ENCODE measurements at places on chromosomes 16 and 17.

DNA sequence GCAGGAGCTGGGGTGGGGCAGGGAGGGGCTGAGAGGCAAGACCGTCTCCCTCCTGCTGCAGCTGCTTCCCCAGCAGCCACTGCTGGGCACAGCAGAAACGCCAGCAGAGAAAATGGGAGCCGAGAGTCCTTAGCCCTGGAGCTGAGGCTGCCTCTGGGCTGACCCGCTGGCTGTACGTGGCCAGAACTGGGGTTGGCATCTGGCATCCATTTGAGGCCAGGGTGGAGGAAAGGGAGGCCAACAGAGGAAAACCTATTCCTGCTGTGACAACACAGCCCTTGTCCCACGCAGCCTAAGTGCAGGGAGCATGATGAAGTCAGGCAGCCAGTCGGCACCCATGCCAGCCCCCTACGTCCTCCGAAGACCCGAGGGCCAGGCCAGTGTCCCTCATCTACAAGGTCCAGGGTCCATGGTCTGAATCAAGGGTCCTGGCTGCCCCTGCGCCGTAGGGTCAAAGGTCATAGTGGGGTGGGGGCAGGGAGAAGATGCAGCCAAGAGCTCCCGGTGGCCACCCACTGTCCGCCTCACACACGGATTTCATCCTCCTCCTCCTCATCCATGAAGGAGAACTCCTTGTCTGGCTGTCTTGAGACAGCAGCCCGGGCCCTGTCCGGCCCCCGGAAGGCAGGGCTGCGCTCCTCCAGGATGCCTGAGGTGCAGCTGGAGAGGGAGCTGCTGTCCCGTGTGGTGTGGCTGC lies 23.4 kb upstream of the CPSF4L start:
- DNase-seq: no peak

GRCh38 chr16:81997738-81998137 lies 13.5 kb downstream of the SDR42E1 start:
- no peak for DNase-seq

DNA sequence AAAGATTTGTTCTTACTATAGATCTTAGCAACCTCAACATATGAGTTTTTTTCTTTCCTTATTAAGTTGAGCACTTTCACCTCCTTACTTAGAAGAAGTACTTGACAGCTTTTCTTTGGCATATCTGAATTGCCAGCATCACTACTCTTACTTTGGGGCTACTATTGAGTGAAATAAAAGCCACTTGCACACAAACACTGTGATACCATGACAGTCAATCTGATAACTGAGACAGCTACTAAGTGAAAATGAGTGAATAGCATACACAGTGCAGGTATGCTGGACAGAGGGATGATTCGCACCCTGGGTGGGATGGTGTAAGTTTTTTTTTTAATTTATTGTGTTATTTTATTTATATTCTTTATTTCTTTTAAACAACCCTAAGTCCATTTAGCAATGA lies 13.5 kb upstream of the TENT4B start:
- no peak for DNase-seq

- DNase-seq: no peak
Measured at GRCh38 chr16:2428051-2428783, 1.0 kb upstream of the CCNF start.

DNA sequence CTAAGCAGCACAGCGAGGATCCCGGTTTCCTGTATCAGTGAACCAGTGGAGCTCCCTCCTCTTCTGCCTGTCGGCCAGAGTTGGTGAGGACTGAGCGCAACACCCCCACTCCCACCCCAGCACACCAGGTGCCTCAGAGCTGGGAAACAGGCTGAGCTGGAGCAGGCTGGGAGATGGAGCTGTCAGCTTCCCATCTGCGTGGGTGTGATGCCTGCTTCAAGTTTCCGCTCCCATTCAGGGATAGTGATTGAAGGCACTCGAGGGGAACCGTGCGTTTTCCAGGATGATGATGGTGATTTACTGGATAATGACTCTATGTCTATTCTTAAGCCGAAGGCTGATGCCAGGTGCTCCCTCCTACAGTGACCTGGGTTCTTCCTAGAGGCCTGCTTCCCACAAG lies 144.5 kb downstream of the TMEM132E start:
- no peak for DNase-seq

- DNase-seq: no peak
Measured at GRCh38 chr17:9090641-9091096, 69.4 kb downstream of the NTN1 start.

- DNase-seq: no peak
Measured at GRCh38 chr17:77410470-77410869, 269.7 kb downstream of the SEC14L1 start.

DNA sequence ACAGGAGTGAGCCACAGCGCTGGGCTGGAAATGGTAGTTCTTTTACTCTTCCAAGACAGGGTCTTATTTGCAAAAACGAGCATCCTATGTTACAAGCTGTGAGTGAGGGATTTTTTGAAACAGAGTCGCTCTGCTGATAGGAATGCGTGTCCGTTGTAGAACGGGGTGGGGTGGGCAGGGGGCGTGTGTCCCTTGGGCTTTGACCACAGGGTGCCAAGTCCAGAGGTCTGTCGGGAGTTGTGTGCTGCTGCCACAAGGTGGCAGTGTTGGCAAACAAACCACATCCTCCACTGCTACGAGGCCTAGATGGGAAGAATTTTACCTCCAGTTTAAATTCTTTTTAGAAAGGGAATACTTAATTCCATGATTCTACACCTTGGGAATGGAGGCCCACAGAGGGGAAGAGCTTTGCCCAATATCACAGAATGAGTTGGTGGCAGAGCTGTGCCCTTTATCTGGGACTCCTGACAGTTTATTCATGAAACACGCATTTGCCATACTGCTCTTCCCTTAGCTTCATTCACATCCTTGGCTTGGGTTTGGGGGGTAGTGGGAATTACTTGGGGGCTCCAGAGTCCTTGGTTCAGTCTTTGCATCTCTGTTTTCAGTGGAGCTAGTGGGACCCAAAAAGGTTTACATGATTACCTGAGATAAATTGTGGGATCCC lies 30.6 kb upstream of the ETV4 start:
- peak; percentile 82 for DNase-seq

DNA sequence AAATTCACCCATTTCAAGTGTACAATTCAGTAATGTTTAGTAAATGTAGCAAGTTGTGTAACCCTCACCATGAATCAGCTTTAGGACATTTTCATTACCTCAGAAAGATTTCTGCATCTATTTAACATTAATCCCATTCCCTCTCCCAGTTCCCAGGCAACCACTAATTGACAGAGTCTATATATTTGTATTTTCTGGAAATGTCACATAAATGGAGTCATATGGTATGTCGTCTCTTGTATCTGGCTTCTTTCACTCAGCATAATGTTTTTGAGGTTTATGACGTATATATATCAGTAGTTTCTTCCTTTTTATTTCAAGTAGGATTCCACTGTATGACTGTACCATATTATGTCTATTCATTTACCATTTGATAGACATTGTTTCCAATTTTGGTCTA lies 199.8 kb downstream of the CYB561 start:
- DNase-seq: peak; percentile 22

DNA sequence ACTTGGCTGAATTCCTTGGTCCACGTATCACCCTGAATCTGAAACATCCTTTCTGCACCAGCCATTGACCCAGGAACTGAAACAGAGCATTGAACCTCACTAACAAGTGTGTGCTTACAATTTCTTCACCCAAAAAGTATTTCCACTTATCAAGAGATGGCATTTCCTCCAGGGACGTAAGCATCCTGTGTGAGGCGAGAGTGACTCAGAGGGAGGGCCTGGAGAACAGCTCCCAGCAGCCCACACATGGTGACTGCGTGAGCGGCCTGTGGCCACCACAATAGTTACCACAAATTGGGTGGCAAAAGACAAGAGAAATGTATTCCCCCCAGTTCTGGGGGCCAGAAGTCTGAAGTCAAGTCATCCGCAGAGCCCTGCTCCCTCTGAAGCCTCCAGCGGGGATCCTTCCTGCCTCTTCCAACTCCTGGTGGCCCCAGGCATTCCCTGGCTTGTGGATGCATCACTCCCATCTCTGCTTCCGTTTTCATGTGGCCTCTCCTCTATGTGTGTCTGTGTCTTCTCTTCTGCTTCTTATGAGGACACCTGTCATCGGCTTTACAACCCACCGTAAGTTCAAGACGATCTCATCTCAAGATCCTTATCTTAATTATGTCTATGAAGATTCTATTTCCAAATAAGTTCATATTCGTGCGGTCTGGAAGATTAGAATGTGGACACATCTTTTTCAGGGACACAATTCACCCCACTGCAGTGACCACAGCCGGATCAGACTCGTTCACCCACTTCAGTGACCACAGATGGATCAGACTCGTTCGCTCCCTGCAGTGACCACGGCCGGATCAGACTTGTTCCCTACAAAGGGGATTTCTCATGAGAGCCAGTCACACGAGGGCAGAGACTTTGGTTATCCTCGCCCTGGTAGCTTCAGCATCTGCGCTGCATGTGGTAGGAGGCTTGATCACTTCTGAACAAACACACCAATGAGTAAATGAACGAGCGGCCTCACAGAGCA lies 122.6 kb upstream of the FOXF1 start:
- DNase-seq: peak; percentile 37

- no peak for DNase-seq
Measured at GRCh38 chr17:57823469-57824401, 26.1 kb downstream of the MRPS23 start.

DNA sequence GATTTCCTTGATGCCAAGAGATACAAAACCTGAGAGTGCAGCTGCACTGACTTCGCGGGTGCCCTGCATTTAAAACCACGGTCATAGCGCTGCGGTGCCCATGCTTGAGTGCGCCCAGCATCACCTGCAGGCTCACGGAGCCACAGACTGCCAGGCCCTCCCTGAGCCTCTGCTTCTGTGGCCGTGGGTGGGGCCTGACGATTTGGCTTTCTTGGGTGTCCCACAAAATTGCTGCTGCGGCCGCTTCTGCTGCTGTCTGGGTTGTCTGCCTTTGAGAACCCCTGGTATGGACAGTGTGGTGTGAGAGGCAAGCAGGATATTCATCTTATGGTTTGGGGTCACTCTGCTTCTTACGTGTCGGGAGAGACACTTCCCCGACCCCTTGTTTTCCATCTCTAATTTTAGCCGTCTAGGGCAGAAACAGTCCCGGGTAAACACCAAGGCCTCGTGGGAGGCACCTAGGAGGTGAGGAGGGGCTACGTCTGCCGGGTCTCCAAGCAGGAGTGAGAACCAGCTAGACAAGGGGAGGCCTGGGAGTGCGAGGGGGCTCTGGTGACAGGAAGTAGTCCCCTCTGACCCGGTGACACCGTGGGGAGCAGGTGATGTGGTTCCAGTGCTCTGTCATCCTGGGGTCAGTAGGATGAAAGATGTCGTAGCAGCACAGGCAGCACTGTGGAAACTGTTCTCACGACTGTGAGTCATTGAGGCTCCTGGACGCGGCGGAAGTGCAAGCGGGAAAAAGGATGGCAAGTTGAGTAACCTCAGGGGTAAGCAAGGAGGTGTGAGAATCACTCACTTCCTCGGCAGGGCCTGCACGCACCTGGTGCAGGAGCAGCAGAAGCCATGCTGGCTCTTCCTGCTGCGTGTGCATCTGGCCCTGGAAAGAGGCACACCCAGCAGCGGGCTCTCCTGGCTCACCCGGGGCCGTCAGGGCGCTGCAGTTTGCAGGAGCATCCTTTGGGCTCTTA lies 176.3 kb downstream of the RPTOR start:
- no peak for DNase-seq

DNA sequence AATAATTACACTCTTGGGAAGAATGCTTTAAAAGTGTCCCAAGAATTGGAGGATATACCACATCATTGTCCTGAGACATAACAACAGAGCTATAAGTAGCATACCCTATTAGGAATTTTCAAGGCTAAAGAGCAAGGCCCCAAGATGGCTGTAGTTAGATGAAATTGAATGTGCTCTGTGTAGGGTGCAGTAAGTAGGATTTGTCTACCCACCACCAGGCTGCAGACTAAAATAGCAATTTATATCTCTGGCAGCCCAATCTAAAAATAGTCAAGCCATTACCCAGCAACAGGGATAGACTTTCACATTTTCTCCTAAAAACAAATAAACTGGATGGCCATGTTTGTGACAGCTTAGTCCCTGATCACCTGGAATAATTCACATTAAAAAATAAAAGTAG lies 5.6 kb downstream of the MMD start:
- DNase-seq: no peak

DNA sequence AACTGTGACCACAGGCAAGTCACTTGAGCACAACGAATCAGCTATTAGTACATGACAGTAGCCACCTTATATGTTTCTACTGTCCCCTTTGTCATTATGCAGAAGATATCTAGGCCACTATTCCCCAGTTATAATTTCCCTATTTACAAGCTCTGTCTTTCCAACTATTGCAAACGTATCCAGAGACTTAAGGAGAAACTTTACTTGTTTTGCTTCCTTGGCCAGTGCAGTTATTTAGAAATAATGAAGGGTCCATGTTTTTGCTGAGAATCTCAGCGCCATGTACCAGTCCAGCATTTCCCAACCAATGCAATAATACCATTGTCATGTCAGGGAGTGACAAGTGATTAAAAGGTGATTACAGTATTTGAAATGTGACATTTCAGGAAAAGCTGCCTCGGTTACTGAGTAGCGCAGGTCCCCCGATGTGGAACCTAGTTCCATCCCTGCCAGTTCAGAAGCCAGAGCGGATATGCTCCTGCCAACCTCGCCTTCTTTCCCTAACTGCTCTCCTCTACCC lies 743 bp downstream of the ZNF624 start:
- DNase-seq: peak; percentile 9

Data from inflammatory macrophage treated with lipopolysaccharide for 1 hour (primary cell).